Hindlimb muscle (tissue), 1 donor: ENCODE measurements at places on chromosomes 1 and 21. TPM values are rescaled to one million over a fixed set of nuclear protein-coding genes. Genes with fewer than 3 reads are reported as not detected.

NBPF14 gene
- 15.3 TPM for polyA plus RNA-seq

DNAI4 gene
- 2.0 TPM for polyA plus RNA-seq

FAM131C gene
- polyA plus RNA-seq, result not detected

SLC1A7 gene
- 0.41 TPM for polyA plus RNA-seq

PDXK gene
- 24.8 TPM for polyA plus RNA-seq

CRB1 gene
- 0.22 TPM for polyA plus RNA-seq

KRTAP19-1 gene
- polyA plus RNA-seq, result not detected
